Mesothelial cell of epicardium (in vitro differentiated cells): ENCODE measurements at places on chromosomes 5 and 9. TPM values are rescaled to one million over a fixed set of nuclear protein-coding genes. Genes with fewer than 3 reads are reported as not detected.

DNA sequence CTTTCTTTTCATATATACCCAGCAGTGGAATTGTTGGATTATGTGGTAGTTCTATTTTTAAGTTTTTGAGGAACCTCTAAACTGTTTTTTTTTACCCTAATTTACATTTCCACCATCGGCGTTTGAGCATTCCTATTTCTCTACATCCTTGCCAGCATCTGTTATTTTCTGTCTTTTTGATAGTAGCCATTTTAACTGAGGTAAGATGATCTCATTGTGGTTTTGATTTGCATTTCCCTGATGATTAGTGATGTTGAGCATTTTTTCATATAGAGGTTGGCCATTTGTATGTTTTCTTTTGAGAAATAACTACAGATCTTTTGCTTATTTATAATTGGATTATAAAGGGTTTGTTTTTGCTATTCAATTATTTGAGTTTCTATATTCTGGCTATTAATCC lies 71.7 kb upstream of the TNC start:
- H3K4me3 ChIP-seq: no peak overlapping the region
- H3K27ac ChIP-seq: no peak overlapping the region
- DNase-seq: no peak
- no peaks in the 10 kb centered on the region for H3K27me3 ChIP-seq

- H3K27me3 ChIP-seq: no peaks in the 10 kb centered on the region
- no peak overlapping the region for H3K27ac ChIP-seq
- H3K4me3 ChIP-seq: no peak overlapping the region
- H3K36me3 ChIP-seq: no peaks in the 10 kb centered on the region
- peaks cover 2% of the 10 kb centered on the region for H3K4me1 ChIP-seq
These were observed 3.1 kb downstream of the SPACA9 start for GRCh38 chr9:132881826-132882225.

DNA sequence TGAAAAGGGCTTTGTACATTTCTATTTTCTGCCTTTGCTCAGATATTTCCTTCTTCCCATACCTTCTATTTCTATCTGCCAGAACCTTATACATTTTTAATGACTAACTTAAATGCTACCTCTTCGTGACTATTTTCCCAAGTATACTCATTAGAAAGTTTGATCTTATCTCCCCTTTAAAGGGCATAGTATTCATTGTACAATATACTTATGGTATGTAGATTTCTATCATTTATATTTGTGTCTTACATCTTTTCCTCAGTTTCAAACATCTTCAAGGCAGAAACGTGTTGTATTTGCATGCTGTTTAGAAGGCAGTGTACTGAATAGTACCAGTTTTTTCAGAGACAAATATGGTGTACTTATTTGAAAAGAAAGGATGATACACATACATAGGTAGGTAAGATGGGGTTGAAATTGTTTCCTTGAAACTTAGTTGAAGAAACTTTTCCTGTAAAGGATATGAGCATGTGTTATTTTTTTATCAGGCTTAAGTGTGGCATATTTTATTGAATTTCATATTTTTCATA lies 518.1 kb upstream of the NUDT12 start:
- H3K4me1 ChIP-seq: no peaks in the 10 kb centered on the region
- no peak overlapping the region for H3K4me3 ChIP-seq
- no peaks in the 10 kb centered on the region for H3K27me3 ChIP-seq
- no peaks in the 10 kb centered on the region for H3K36me3 ChIP-seq
- no peak overlapping the region for H3K27ac ChIP-seq
- no peak for DNase-seq

DNA sequence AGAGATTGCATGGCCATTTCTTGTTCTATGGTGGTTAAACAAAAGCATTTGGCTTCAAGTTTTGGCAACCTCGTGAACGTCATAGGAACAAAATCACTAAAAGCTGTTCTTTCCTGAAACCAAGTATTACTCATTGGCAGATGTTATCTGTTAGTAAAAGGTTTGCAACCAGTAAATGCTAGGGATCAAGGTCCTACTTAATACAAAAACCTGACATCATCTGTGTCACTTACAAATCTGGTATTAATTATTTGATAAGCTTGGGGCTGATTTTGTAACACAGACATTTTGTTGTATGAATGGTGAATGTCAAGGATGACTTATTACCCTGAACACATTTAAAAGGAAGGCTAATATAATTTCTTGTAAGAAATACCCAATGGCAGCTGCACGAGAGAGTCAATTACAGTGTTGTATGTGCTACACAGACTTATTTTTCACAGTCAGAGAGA lies 486.4 kb upstream of the ZNF608 start:
- H3K27me3 ChIP-seq: peaks cover 2% of the 10 kb centered on the region
- H3K36me3 ChIP-seq: no peaks in the 10 kb centered on the region
- peaks cover 15% of the 10 kb centered on the region for H3K4me1 ChIP-seq
- H3K27ac ChIP-seq: no peak overlapping the region

GRCh38 chr9:125585503-125586171 lies 121.4 kb downstream of the MAPKAP1 start:
- H3K4me1 ChIP-seq: peaks cover 9% of the 10 kb centered on the region
- H3K27me3 ChIP-seq: no peaks in the 10 kb centered on the region
- H3K4me3 ChIP-seq: no peak overlapping the region
- no peak for DNase-seq
- peaks cover 17% of the 10 kb centered on the region for H3K36me3 ChIP-seq
- no peak overlapping the region for H3K27ac ChIP-seq

DNA sequence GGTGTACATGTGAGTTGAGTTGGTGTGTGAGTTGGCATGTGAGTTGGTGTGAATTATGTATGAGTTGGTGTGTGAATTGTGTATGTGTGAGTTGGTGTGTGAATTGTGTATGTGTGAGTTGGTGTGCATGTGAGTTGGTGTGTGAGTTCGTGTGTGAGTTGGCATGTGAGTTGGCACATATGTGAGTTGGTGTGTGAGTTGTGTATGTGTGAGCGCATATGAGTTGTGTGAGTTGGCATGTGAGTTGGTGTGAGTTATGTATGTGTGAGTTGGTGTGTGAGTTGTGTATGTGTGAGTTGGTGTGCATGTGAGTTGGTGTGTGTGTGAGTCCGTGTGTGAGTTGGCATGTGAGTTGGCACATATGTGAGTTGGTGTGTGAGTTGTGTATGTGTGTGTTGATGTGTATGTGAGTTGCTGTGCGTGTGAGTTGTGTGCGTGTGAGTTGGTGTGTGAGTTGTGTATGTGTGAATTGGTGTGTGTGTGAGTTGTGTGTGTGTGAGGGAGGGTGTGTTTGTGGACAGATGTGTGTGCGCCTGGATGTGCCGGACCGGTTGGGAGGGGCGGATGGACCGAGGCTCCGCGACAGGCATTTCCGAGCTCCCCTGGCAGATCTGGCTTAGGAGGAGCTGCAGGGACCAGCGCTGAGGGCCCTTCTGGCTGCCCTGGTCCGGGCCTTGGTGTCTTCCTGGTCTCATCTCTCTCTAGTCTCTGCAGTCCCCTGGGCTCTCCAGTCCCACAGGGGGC lies 162.5 kb upstream of the IER5L start:
- no peak for DNase-seq
- peaks cover 21% of the 10 kb centered on the region for H3K4me1 ChIP-seq
- no peak overlapping the region for H3K4me3 ChIP-seq
- H3K27ac ChIP-seq: no peak overlapping the region
- no peaks in the 10 kb centered on the region for H3K27me3 ChIP-seq

- no peaks in the 10 kb centered on the region for H3K27me3 ChIP-seq
- H3K36me3 ChIP-seq: no peaks in the 10 kb centered on the region
- no peak overlapping the region for H3K4me3 ChIP-seq
- H3K27ac ChIP-seq: no peak overlapping the region
- peaks cover 25% of the 10 kb centered on the region for H3K4me1 ChIP-seq
These were observed 51.3 kb downstream of the DENND4C start for GRCh38 chr9:19281801-19282200.

GRCh38 chr9:131651599-131651998 lies 88.3 kb downstream of the RAPGEF1 start:
- H3K36me3 ChIP-seq: peaks cover 14% of the 10 kb centered on the region
- no peaks in the 10 kb centered on the region for H3K27me3 ChIP-seq
- no peak overlapping the region for H3K27ac ChIP-seq
- no peak overlapping the region for H3K4me3 ChIP-seq

GRCh38 chr9:27489087-27489876 lies 34.8 kb upstream of the IFNK start:
- DNase-seq: no peak
- H3K4me1 ChIP-seq: peaks cover 33% of the 10 kb centered on the region
- H3K27me3 ChIP-seq: no peaks in the 10 kb centered on the region
- peak overlapping the region; percentile 60 for H3K27ac ChIP-seq
- peaks cover 5% of the 10 kb centered on the region for H3K36me3 ChIP-seq

DNA sequence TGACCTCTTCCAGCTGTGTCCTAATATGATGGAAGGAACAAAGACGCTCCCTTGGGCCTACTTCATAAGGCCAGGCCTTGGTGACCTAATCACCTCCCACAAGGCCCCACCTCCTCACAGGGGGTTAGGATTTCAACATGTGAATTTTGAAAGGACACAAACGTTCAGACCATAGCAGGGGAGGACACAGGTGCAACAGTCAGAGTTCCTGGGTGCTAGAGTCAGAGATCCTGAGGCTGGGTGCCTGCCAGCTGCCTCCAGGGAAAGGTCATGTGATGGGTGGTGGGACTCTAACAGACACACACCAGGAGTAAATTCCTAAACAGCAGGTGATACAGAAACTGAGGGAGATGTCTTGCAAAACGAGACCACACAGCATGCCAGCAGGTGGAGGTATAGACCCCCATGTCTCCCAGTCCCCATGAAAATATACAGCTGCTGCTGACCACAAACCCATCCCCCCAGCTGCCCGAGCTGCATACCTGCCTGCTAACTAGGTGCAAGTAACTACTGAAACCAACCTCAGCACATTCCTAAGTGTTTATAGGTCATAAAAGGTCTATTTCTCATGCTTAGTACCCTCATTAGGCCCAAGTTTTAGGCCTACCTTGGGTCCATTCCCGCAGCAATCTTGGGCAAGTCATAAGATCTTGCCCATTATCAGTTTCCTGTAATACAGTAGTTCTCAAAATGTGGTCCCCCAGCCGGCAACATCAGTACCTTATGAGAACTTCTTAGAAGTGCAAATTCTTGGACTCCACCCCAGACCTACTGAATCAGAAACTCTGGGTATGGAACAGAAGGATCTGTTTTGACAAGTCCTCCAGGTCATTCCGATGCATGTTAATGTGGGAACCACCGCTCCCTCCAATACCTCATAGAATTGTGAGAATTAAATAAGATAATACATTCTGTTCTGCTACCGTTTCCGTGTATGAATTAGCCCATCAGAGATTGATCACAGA lies 245.3 kb downstream of the ENC1 start:
- DNase-seq: no peak
- peak overlapping the region; percentile 57 for H3K27ac ChIP-seq
- no peak overlapping the region for H3K4me3 ChIP-seq
- no peaks in the 10 kb centered on the region for H3K27me3 ChIP-seq

GRCh38 chr9:134963546-134963945 lies 45.8 kb upstream of the FCN1 start:
- H3K4me1 ChIP-seq: peaks cover 11% of the 10 kb centered on the region
- no peak for DNase-seq
- no peak overlapping the region for H3K27ac ChIP-seq
- peaks cover 9% of the 10 kb centered on the region for H3K27me3 ChIP-seq
- no peaks in the 10 kb centered on the region for H3K36me3 ChIP-seq
- no peak overlapping the region for H3K4me3 ChIP-seq

DNA sequence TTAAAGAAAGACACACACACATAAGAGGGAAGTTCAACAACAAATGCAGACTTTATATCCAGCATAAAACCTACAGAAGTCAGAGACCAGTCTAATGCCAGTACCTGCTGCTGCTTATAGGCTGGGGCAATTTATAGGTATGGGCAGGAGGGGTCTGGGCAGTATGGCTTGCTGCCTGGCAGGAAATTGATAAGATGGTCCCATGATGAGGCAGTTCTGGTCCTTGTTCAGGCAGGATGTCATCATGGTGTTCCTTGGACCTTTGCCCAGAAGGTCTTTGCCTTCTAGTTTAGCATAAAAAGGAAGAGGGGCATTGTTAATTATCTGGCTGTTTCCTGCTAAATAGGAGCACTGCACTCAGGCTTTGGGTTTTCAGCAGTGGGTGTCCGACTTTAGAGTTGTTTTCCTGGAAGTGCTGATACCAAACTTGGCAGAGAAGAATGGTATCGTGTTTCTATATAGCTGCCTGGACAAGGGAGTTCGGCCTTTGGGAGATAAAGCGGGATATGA lies 10.4 kb upstream of the PDCD1LG2 start:
- H3K4me1 ChIP-seq: peaks cover 2% of the 10 kb centered on the region
- no peak for DNase-seq
- peak overlapping the region; percentile 35 for H3K27ac ChIP-seq
- H3K27me3 ChIP-seq: no peaks in the 10 kb centered on the region
- no peaks in the 10 kb centered on the region for H3K36me3 ChIP-seq
- no peak overlapping the region for H3K4me3 ChIP-seq

GRCh38 chr9:112839331-112839730 lies 51.3 kb downstream of the SLC46A2 start:
- peaks cover 26% of the 10 kb centered on the region for H3K36me3 ChIP-seq
- H3K4me1 ChIP-seq: no peaks in the 10 kb centered on the region
- no peak for DNase-seq
- H3K27ac ChIP-seq: no peak overlapping the region

Gene BHMT2
- not detected in 3 replicates for total RNA-seq

Gene WNK2
- 57.0 to 66.0 TPM (median 57.5 TPM) in 3 replicates for total RNA-seq

Gene UGT3A2
- 0.24 to 0.77 TPM (median 0.34 TPM) in 3 replicates for total RNA-seq
